NCI-H1417 treated with DMSO at 0.1 percent for 48 hours (cell line): ENCODE measurements at places on chromosomes 4 and X.

DNA sequence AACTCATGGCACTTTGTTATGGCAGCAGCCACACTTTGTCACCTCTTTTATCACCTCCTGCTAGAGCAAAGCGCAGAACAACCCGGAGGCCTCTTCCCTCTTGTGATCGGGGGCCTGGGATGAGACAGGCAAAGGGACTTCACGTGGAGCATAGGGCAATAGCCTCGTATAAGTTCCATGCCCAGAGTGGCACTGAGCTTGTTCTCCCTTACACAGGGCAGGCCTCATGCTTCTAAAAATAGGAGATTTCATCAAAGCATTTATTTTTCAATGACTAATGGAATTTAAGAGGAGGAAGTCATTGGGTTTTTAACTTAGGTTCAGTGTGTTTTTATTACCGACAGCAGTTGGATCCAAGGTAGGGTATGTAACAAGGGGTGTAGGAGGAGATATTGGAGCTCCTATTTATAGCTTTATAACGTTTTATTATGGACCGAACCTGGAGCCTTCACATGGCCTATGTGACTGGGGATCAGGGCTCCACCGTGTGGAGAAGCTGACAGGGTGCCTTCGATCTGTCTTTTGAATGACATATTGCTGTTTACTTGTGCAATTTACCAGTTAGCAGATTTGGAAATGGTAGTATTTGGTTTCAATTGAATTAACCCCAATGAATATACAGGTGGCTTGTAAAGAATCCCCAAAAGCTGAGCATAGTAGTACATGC, 93.8 kb downstream of the SLC2A9 start:
- DNase-seq: no peak

DNA sequence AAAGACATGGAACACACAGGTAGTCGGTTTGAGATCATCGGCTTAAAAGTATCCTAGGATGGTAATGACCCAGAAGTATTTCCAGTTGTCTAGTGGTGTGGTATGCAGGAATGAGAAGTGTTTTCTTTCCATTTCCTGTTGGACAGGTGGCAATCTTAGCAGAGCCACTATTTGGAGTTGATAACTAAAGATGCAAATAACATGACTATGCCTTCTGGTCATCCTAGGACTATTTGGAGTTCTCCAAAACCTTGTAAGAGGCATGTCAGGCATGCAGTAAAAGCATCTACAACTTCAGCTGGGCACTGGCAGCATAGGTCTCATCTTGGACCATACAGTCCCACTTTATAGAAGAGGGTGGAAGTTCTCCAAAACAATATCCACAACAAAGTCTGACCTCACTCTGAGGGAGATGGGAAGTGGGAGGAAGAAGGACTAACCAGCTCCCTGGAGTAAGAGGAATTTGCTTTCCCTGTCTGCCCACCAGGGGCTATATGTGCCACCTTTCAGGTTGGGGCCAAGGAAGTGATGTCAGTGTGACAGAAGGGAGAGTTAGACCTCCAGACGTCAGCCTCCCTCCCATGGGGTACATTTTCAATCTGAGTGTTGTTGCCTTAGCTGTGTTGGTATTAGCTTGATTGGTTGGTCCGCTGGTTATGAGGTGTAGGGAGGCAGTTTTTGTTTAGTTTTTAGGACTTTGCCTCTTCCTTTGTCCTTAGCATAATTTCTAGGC, 101.2 kb upstream of the MYOZ2 start:
- no peak for DNase-seq

DNA sequence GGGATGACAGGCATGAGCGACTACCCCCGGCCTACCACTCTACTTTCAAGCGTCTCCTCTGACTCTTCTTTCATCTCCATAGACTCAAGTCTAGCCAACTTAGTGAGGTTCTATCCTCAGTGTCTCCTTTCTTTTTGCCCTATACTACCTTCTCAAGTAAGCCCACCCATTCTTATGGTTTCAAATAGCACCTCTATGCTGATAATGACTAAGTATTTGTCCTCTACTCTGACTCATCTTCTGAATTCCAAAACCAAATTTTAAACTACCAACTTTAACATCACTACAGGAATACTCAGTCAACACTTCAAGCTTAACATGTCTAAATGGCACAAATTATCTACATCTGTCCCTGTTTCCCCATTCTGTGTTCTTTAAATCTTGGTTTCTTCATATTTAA, 47.8 kb downstream of the ELF2 start:
- DNase-seq: no peak

GRCh38 chr4:36677112-36677511, 395.7 kb downstream of the DTHD1 start:
- DNase-seq: no peak

DNA sequence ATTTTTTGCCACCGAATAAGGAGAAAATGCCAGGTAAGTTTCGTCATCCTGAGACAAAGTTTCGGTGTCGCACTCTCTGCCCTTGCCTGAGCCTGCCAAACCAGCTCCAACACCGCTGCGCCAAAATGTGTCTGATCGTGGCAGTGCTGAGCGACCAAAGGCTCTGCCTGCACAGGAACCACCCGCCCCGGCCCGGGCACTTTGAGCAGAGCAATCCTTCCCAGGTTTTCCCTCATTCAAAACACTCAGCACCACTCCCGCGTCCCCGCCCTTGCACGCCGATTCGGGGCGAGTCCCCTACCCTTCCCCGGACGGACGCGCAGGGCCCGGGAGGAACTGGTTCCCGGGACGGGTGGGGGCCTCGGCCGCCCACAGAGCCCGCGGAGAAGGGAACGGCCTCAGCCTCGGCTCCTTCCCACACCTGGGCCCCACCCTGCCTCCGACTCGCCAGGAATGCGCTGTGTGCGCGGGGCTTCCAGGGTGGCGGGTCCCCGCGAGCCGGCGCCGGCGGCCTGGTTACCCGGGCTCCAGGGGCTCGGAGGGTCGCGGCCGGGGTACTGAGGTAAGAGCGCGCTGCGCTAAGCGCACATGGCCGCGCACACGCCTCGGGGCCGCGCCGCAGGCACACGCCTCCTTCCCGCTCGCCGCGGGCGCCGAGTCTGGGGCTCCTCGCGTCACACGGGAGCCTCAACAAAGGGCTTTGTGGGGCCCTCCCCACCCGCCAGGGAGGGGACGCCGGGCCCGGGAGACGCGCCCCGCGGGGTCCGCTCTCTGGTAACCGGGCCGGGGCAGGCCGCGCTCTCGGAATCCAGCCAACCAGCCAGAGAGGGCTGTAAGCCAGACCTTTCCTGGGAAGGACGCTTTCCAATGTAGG, at the start of gene C4orf36:
C4orf36 (minus strand) TSS at position 661 of the 874 bp plus-strand sequence. CDS start 902 bp downstream, outside the sequence.
- peak; percentile 54 for DNase-seq

DNA sequence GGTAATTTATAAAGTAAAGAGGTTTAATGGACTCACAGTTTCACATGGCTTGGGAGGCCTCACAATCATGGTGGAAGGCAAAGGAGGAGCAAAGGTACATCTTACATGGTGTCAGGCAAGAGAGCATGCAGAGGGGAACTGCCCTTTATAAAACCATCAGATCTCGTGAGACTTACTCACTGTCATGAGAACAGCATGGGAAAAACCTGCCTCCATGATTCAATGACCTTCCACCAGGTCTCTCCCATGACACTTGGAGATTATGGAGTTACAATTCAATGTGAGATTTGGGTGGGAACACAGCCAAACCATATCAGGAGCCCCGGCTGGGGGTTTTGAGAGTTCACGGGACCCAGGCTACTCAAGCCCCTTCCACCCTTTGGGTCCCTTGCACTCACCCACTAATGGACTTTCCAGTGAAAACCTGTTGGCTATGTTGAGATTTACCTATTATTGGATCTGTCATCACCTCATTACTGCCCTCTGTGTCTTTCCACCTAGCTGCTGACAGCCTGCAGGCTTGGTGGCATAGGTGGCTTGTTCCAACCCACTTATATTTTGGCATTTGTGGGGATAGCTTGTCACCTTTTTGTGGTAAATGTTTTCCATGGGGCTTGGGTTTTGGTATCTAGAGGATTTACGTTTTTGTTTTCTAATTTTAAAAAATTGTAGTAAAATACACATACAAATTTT, 24.0 kb downstream of the IGFBP7 start:
- DNase-seq: no peak

DNA sequence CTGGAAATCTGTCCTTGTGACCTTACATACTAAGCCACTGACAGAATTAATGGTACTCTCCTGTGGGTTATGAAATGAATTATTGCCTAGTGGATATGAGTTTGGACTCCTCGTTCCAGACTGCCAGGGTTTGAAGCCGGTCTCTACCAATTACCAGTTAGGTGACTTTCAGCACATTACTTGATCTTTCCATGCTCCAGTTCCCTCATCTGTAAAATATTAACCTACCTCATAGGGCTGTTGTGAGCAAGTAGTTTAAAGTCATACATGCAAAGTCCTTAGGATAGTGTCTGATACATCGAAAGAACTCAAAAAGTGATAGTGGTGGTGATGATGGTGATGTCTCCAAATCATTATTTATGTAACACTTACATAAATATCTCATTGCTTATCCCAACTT, 373.5 kb upstream of the ARX start:
- no peak for DNase-seq

DNA sequence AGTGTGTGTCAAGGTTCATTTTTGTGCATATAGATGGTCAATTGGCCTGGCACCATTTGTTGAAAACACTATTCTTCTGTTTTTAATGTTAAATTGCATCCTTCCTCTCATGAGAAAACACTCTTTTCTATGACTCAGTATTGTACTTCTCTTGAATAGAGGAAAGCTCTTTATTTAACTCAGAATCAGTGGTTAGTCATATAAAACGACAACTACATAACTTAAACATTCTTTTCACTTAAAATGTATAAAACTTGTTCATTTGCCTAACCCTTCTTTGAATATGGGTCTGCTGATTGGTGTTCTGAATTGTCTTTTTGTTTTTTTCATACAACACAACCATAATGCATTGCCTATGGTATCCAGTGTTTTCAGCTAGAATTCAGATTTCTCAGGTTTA, 17.2 kb upstream of the MRPL1 start:
- no peak for DNase-seq

GRCh38 chr4:36283912-36284465, 2.6 kb downstream of the DTHD1 start:
- DNase-seq: no peak

DNA sequence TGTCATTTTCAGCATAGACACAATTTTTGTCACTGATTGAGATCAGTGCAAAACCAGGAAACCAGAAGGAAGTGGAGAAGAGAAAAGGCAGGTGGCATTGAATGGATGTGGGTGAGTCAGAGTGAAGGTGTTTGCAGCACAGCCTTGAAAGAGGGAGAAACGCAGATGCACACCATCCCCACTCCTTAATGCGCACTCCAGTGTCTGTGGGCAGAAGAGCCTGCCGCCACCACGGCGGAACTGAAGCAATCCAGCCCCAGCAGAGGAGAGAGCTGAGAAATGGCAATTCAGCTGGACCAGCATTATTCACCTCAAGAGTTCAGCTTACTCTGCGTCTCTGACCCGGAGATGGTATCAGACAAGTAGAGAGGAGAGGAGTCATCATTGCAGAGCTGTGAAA, 393.1 kb upstream of the FRG1 start:
- no peak for DNase-seq

DNA sequence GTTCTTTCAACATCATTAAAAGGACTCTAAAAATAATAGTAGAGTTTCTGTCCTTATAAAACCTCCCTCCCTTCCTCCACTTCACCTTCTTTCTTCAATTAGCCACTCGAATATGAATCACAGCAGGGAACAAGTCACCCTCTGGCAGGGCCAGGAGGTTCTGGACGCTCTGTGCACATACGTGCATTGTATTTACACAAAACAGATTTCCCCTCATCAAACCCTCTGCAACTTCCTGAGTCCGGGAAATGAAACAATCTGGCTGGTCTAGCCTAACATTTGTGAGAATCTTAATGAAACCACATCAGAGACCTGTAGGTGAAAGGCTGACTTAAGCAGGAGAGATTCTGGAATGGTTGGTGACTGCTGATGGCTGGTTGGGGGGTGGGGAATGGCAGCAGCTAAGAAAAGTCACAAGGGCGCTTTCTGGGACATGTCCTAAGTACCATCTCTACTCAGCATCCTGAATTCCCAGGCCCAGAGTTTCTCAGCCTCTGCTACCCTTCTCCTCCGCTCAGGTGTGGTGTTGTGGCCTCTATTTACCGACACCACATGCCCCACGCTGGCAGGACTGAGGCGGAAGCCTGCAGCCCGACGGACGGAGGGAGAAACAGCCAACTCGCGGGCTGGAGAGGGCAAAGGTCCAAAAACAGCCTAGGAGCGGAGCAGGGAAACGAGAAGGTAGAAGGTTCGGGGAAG, 1.0 kb downstream of the ZDHHC9 start:
- no peak for DNase-seq

DNA sequence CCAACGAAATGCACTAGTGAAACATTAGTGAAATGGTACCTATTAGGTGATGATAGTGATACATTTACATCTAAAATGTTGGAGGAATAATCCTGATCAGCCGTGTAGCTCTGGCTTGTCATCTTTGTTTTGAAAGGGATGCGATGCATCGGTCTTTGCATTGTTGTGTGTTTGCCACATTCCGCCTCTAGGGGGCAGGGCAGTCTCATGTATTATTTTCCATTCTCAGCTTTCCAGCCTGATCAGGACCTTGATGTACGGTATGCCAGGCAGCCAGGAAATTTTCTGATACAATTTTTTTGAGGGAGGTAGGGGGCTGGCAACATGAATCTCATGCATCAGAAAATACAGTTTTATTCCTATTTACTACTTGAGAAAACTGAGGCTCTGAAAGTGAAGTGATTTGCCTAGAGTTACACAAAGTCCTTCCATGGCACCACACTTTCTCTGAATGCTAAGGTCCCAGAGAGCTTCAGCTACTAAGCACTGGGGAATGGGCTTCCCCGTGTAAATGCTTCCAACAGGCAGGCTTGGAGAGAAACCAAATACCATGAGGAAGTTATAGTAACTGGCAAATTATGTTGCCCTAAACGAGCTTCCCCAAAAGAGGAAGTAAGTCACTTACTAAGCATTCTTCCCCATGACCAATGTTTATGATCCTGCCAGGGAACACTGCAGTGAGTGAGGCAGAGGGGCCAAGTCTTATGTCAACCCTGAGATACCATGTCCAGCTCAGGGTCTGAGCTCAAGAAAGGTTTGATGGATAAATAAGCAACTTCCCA, 31.8 kb upstream of the IQSEC2 start:
- peak; percentile 32 for DNase-seq

GRCh38 chr4:183875251-183875825, 29.8 kb upstream of the STOX2 start:
- no peak for DNase-seq

DNA sequence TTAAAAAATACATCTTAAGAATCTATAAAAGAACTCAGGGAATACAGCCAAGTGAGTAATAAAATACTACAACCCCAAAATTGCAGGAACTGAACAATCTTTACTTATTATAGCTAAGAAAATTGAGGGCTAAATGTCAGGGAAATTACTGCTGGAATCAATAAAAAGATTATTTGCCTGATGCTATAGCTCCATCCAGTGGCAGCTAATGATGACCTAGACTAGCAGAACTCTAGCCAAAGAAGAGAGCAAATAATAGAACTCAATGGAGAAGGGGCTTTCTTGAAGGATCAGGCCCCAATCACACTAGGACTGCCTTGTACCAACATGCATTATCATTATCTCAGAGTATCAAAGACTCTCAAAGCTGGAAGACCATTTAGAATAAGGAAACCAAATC, 85.0 kb upstream of the FAM241A start:
- peak; percentile 6 for DNase-seq
